ENCODE measurements at places on chromosomes 1 and 21. TPM values are rescaled to one million over a fixed set of nuclear protein-coding genes. Genes with fewer than 3 reads are reported as not detected.

GRCh38 chr1:248847181-248847955 is 9.3 kb downstream of the ZNF672 start:
- DNase-seq: no peak

The ANGPTL1 gene
- 43.6 TPM for total RNA-seq

DNA sequence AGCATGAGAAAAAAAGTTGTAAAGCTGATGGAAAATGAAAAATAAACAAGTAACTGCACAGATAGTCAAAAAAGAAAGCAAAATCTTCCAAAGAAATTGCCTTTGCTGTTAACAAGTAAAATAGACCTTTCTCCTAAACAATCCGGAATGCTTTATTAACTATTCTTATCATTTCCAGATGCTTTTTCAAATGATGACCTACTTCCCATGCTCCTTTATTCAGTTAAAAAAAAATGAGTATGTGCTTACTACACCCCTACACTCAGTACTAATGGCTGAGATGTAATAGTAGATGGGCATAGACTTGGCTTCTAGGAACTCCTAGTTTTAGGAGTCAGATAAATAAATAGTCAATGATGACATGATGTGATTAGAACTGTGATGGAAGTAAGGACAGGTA is 108.5 kb downstream of the NIBAN1 start:
- no peak for DNase-seq

GRCh38 chr21:37580666-37581065 is 214.1 kb downstream of the DYRK1A start:
- no peak for DNase-seq

DNA sequence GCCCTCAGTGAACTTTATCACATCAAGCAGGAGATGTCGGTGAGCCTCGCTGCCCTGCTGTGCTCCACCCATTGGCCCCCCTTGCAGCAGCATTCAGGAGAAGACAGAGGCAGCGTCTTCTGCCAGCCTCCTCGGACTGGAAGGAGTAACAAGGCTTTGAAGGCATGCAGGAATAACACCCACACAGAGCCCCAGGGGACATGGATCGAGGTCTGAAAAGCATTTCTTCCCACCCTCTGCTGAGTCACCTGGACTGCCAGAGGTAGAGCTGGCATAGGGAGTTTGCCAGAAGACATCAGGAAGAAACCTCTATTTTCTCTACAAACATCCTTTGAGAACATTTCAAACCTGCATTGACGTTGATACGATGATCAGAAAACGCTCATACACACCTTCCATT is 42.9 kb downstream of the COL18A1 start:
- no peak for DNase-seq

DNA sequence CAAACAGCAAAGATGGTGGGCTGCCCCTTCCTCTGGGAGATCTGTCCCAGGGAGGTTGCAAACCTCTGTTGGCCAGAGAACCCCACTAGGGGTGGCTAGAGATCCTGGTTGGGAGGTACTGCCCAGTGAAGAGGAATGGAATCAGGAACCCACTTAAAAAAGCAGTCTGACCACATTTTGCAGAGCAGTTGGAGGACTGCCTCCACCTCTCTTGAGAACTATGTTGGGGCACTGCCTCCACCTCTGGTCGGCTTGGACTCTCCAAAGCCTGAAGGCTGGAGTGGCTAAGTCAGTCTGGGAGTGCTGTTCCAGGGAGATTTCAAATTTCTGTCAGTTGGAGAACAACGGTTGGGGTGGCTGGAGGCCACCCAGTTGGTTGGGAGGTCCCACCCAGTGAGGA is 58.6 kb downstream of the TNFSF4 start:
- no peak for DNase-seq

GRCh38 chr1:228875741-228876140 is 140.5 kb downstream of the RHOU start:
- DNase-seq: no peak
